ENCODE measurements at places on chromosomes 13 and 19. TPM values are rescaled to one million over a fixed set of nuclear protein-coding genes. Genes with fewer than 3 reads are reported as not detected.

GRCh38 chr19:14004619-14005348, 1.3 kb downstream of the RFX1 start:
- peak; percentile 29 for DNase-seq

The HSPB6 gene
- 713 TPM for total RNA-seq

GRCh38 chr13:28297341-28297740, 159.0 kb downstream of the PAN3 start:
- DNase-seq, result no peak

The ARID3A gene
- total RNA-seq, result 3.7 TPM

DNA sequence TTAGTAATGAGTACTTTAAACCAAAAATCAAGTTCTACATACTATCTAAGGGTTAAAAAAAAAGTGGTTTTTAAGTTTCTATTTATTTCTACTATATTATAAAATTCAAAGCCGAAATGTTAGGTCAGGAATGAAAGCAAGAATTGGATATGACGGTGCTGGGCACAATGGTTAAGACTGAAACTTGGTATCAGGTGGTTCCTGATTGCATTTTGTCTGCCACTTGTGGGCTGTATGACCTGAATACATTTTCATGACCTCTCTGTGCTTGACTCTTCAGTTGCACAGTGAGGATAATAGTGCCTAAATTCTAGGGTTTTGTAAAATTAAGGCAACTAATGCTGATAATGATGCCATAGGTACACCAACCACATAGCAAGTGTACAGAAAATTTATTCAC, 22.3 kb upstream of the ZNF675 start:
- DNase-seq, result no peak

- DNase-seq, result no peak
These were observed 10.4 kb downstream of the CYP2S1 start for GRCh38 chr19:41203371-41203770.

- no peak for DNase-seq
These were observed 42.7 kb upstream of the GAS6 start for GRCh38 chr13:113906571-113906970.

The MEIS3 gene
- total RNA-seq, result 14.5 TPM

DNA sequence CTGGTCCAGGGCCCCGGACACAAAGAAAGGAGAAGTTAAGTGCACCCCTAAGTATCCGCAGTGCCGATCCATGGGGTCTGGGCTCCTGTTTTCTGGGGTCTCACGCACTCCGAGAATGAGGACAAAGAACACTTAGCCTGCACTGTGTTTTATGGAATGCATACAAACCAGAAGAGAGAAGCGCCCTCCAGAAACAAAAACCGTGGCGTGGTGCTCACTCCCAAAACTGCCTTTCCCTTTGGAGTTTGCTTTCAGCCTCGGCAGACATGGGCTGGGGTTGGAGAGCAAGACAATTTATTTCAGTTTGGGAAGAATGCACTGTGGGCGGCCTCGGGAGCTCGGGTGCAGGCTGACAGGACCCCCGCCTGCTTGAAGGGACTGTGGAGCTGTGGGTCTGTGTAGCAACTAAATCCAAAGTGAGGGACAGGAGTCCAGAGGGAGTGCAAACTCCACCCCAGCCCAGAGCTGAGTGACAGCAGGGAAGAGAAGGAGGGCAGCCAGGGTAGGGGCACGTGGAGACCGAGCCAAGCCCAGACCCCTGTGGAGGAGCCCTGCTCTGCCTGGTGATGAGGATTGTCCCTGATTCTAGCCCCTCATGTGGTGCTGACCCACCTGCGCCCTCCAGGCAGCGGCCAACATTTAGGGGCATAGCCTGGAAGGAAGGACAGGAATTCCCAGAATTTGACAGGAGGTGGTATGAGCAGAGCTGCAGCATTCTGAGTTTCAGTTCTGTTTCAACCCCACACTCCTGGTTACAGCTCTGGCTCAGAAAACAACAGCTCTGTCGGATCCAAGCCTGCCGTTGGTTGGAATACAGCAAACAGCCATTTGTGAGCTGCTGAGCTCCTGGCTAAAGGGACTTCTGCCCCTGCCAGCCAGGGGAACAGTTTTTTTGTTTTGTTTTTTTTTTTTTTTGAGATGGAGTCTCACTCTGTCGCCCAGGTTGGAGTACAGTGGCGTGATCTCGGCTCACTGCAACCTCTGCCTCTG, 37.8 kb upstream of the POP4 start:
- no peak for DNase-seq

- DNase-seq, result no peak
These were observed 16.3 kb downstream of the DCUN1D2 start for GRCh38 chr13:113474179-113474578.

The ZMYM5 gene
- 21.0 TPM for total RNA-seq

- DNase-seq, result no peak
These were observed 266.3 kb downstream of the DNAJC15 start for GRCh38 chr13:43289470-43290255.

The SEMA6B gene
- 1.7 TPM for total RNA-seq

GRCh38 chr19:29259153-29259552, 46.2 kb upstream of the UQCRFS1 start:
- DNase-seq, result peak; percentile 6

The FOXA3 gene
- total RNA-seq, result not detected
